ENCODE measurements at places on chromosomes 6 and 20.

- no peaks in the 10 kb centered on the region for H3K4me1 ChIP-seq
- H3K27ac ChIP-seq, result no peak overlapping the region
- no peaks in the 10 kb centered on the region for H3K27me3 ChIP-seq
- DNase-seq, result no peak
- no peak overlapping the region for H3K4me3 ChIP-seq
- no peaks in the 10 kb centered on the region for H3K36me3 ChIP-seq
Observed at GRCh38 chr6:25244865-25245264, 34.3 kb upstream of the CARMIL1 start.

GRCh38 chr6:54291146-54291545, 17.1 kb upstream of the TINAG start:
- no peaks in the 10 kb centered on the region for H3K4me1 ChIP-seq
- H3K36me3 ChIP-seq, result no peaks in the 10 kb centered on the region
- H3K27ac ChIP-seq, result no peak overlapping the region
- no peak overlapping the region for H3K4me3 ChIP-seq
- DNase-seq, result no peak
- H3K27me3 ChIP-seq, result no peaks in the 10 kb centered on the region

- no peak overlapping the region for H3K4me3 ChIP-seq
- H3K36me3 ChIP-seq, result peaks cover 12% of the 10 kb centered on the region
- DNase-seq, result no peak
Observed at GRCh38 chr6:161152907-161153662, 120.8 kb downstream of the AGPAT4 start.

DNA sequence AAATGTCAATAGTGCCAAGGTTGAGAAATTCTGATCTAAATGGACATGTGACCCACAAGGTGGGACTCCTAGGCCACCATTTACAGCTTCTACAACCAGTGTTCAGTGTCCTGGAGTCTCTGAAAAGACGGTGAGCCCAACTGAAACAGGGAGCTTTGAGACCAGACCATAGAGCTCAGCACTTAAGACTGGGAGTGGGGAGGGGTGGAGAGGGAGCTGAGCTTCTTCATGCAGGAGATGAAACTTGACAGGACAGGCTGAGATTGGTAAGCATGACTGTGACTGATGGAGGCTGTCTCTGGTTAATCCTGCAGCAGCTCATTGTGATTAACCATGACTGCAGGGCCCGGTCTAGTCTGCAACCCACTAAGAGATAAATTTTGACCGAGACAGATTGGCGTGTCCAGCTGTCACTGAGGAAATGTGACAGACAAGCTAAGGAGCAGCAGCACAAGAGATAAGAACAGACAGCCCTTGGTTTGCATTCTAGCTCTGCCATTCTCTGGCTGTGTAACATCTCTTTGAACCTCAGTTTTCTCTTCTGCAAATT, 1.4 kb upstream of the AAR2 start:
- H3K36me3 ChIP-seq, result peaks cover 2% of the 10 kb centered on the region
- H3K27me3 ChIP-seq, result no peaks in the 10 kb centered on the region
- no peak overlapping the region for H3K4me3 ChIP-seq
- no peak overlapping the region for H3K27ac ChIP-seq

DNA sequence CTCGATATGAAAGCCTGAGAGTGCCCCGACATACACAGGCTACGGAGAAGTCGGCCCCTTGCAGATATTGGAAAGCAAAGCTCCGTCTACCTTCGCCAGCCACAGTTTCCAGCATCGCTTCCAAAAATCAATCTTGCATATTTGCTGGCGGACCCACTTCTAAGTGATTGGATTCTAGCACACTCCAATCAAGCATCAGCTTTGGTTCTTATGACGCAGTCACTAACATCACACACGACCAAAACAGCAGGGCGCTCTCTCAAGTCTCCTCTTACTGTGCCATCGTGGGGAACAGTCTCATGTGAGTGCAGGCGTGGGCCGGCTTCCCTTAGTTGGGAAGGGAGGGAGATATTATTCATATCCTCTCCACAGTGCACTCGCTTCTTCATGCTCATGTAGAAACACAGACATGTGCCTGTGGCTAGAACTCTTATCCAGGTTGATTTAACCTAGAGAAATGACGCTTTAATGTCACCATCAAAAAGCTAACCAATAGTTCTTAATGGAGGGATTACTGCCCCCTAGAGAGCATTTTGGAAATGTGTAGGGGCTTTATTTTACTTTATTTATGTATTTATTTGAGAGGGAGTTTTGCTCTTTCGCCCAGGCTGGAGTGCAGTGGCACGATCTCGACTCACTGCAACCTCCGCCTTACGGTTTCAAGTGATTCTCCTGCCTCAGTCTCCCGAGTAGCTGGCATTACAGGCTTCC, 229.8 kb downstream of the SOD2 start:
- no peak overlapping the region for H3K27ac ChIP-seq
- H3K27me3 ChIP-seq, result no peaks in the 10 kb centered on the region
- no peaks in the 10 kb centered on the region for H3K4me1 ChIP-seq
- peak; percentile 37 for DNase-seq
- H3K36me3 ChIP-seq, result no peaks in the 10 kb centered on the region
- H3K4me3 ChIP-seq, result no peak overlapping the region

- no peaks in the 10 kb centered on the region for H3K27me3 ChIP-seq
- DNase-seq, result no peak
- peaks cover 11% of the 10 kb centered on the region for H3K4me1 ChIP-seq
- H3K36me3 ChIP-seq, result no peaks in the 10 kb centered on the region
- no peak overlapping the region for H3K27ac ChIP-seq
- H3K4me3 ChIP-seq, result no peak overlapping the region
Observed at GRCh38 chr6:157272866-157273755, 50.2 kb downstream of the TMEM242 start.

DNA sequence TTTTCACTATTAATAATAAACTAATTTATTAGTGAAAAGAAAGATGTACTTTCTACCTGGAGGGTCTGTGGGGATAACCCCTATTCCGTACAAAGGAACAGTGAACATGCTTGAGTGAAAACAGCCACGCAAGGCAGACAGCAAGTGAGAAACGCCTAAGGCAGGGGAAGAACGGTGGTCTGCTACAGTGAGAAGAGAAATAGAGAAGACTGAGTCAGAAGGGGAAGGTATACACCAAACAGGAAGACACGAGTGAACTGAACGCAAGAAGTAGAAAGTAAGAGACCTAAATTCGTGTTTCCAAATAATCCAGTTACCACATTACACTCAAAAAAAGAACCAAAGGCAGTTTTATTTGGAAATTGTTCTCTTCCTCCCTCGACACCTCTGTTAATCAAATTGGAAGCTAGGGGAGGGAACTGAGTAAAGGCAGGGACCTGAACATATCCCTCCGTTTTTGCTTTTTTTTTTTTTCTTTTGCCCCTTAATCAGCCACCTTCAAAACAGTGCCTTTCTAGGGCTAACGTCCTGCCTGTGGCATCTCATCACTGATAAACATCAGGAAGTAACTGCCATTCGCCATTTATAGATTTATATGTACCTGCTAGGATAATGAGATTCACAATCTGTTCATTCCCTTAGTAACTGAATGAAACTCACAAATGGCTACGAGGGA, 48.9 kb downstream of the ATXN1 start:
- no peak overlapping the region for H3K4me3 ChIP-seq
- peak overlapping the region; percentile 69 for H3K27ac ChIP-seq
- peaks cover 14% of the 10 kb centered on the region for H3K4me1 ChIP-seq
- H3K27me3 ChIP-seq, result no peaks in the 10 kb centered on the region
- no peak for DNase-seq

- no peaks in the 10 kb centered on the region for H3K4me1 ChIP-seq
- no peaks in the 10 kb centered on the region for H3K36me3 ChIP-seq
- no peaks in the 10 kb centered on the region for H3K27me3 ChIP-seq
- H3K4me3 ChIP-seq, result no peak overlapping the region
Observed at GRCh38 chr6:82968708-82969107, 96.9 kb downstream of the UBE3D start.

DNA sequence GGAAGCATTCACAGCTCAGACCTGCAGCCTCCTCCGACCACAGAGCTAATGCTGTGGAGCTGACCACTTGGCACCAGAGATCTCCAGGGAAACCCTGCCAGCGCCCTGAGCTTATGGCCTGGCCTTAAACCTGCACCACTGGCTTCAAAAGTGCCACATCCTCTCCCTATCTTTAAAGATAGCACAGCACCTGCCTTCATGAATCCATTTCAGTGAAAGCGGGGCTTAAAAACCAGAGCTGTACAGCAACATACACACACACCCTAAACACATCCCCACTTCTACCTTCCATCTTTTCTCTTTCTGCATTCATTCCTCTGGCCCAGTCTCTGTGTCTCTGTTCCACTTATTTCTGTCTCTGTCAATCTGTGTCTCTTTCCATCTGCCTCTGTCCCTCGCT, 59.8 kb upstream of the CCDC167 start:
- H3K4me1 ChIP-seq, result no peaks in the 10 kb centered on the region
- no peak overlapping the region for H3K27ac ChIP-seq
- no peaks in the 10 kb centered on the region for H3K27me3 ChIP-seq
- no peaks in the 10 kb centered on the region for H3K36me3 ChIP-seq

GRCh38 chr6:50358113-50358512, 308.4 kb upstream of the DEFB112 start:
- H3K4me3 ChIP-seq, result no peak overlapping the region
- no peak overlapping the region for H3K27ac ChIP-seq
- no peaks in the 10 kb centered on the region for H3K27me3 ChIP-seq
- no peaks in the 10 kb centered on the region for H3K4me1 ChIP-seq
- no peaks in the 10 kb centered on the region for H3K36me3 ChIP-seq

- H3K4me3 ChIP-seq, result no peak overlapping the region
- no peaks in the 10 kb centered on the region for H3K36me3 ChIP-seq
- no peak for DNase-seq
- no peaks in the 10 kb centered on the region for H3K4me1 ChIP-seq
- H3K27ac ChIP-seq, result no peak overlapping the region
Observed at GRCh38 chr6:149974825-149975224, 11.1 kb downstream of the ULBP1 start.

- H3K36me3 ChIP-seq, result no peaks in the 10 kb centered on the region
- no peaks in the 10 kb centered on the region for H3K27me3 ChIP-seq
- H3K4me3 ChIP-seq, result no peak overlapping the region
- H3K4me1 ChIP-seq, result no peaks in the 10 kb centered on the region
- DNase-seq, result no peak
Observed at GRCh38 chr6:65646544-65646943, 60.5 kb downstream of the EYS start.

DNA sequence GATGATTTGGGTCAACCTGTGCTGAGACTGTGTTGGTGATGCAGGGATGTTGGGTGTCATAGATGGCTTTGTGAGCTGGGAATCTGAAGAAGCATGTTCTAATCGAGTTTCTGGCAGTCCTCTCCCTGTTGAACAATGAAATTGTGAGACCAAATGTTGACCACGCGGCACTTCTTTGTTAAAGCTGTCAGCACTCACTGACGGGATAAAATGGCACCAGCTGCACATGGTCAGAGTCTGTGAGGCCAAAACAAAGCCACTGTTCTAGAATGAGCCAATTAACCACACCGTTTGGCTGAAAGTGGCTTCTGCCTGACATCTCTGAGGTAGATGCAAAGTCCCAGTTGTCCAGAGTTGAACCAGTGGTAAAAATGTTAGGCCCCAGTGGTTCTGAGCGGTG, 562.2 kb downstream of the KIF16B start:
- H3K27ac ChIP-seq, result no peak overlapping the region
- no peaks in the 10 kb centered on the region for H3K27me3 ChIP-seq
- no peak overlapping the region for H3K4me3 ChIP-seq
- DNase-seq, result no peak
- H3K4me1 ChIP-seq, result no peaks in the 10 kb centered on the region

DNA sequence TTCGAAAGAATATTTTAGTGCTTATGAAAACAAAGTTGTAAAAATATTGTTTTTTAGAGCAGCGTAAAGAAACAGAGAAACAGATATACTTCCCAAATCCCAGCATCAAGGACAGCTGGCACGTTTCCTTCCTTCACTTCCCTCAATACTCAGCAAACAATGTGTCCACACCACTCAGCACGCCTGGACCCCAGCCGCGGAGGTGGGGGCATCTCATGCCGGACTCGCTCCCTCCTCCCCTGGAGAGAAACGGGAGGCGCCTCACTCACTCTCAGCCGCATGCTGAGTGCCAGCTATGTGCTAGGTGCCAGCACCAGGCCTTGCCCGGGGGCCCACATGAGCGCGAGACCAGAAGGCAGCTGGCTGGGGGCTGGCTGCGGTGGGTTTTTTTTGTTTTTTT, 34.7 kb downstream of the SLC2A4RG start:
- H3K27ac ChIP-seq, result no peak overlapping the region
- no peaks in the 10 kb centered on the region for H3K36me3 ChIP-seq
- H3K4me1 ChIP-seq, result peaks cover 7% of the 10 kb centered on the region
- H3K27me3 ChIP-seq, result no peaks in the 10 kb centered on the region
- no peak overlapping the region for H3K4me3 ChIP-seq
- peak; percentile 91 for DNase-seq

DNA sequence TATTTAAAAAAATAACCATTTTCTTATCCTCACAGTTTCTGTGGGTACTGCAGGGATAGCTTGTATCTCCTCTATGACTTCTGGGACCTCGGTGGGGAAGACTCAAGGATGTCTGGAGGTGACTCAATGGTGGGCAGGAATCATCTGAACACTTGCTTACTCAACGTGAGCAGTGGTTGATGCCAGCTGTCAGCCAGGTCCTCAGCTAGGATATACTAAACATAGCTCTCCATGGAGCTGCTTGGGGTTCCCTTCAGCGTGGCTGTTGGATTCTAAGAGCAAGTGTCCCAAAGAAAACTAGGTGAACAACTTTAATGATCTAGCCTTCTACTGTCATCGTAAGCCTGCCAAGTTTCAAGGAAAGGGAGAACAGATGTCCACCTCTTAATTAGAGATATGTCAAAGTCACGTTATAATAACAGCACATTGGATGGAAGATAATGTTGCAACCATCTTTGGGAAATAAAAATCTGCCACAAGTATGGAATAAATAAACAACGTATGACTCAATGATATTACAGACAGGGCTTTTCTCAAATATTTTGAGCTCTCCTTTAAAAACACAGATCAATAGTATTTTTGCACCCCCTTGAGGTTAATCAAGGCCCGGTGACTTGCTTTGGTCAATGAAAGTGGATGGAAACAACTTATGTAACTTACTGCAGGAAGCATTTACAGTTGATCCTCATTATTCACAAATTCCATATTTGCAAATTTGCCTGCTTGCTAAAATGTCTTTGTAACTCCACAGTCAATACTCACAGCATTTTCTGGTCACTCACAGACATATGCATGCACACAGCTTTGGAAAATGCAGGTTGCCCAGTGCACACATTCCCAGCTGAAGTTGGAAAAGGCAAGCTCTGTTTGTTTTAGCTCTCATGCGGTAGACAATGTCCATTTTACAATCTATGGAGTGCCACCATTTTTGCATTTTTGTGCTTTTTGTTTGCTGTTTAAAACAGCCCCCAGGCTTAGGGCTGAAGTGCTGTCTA, 6.6 kb upstream of the HEBP2 start:
- H3K27me3 ChIP-seq, result no peaks in the 10 kb centered on the region
- no peaks in the 10 kb centered on the region for H3K36me3 ChIP-seq
- no peak overlapping the region for H3K27ac ChIP-seq
- DNase-seq, result no peak
- no peak overlapping the region for H3K4me3 ChIP-seq
